Activated CD8-positive, alpha-beta memory T cell treated with anti-CD3 and anti-CD28 coated beads, Interleukin-2, amount 50 U/mL, for 4 hours (primary cell): ENCODE measurements at places on chromosomes 5 and 9.

DNA sequence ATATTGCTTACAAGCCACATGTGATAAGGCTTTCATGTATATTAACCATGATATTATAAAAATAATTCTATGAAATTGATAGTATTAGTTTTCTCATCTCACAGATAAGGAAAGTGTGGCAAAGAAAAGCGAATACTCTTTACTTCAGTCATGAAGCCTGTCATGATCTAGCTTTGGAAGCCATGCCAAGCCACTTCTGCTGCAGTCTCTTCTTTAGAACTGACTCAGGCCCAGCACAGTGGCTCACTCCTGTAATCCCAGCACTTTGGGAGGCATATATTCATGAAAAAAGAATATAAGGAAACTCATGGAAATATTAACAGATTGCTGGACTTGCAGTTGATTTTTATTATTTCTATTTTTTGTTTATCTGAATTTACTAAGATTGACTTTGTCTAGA is 42.9 kb upstream of the PJA2 start:
- no peak for DNase-seq

DNA sequence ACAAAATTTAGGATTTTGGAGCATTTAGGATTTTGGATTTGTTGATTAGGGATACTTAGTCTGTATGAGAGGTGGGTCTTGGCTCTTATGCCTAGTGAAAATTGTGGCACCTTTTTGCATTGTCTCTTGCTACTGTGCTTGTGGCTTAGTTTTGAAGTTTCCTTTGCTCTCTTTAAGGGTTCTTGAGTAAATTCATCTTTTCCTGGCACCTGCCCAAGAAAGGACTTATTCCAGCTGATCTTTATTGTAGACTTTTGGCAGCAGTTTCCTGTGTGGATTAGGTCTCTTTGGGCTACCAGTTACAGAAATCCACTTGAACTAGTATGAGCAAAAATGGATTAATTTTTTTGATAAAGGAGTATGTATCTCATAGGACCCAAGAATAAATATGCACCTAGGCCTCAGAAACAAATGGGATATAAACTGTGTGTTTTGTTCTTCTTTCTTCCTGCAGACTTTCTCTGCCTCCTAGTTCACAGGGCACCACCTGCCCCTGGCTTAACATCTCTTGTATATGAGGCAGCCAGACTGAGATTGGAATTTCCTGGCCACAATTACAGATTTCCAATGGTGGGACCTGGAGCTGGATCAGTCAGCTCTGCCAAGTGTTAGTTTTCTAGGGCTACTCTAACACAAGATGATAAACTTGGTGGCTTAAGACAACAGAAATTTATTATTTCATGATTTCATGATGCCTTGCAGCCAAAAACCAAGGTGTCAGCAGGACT is 44.6 kb downstream of the FOCAD start:
- no peak for DNase-seq

DNA sequence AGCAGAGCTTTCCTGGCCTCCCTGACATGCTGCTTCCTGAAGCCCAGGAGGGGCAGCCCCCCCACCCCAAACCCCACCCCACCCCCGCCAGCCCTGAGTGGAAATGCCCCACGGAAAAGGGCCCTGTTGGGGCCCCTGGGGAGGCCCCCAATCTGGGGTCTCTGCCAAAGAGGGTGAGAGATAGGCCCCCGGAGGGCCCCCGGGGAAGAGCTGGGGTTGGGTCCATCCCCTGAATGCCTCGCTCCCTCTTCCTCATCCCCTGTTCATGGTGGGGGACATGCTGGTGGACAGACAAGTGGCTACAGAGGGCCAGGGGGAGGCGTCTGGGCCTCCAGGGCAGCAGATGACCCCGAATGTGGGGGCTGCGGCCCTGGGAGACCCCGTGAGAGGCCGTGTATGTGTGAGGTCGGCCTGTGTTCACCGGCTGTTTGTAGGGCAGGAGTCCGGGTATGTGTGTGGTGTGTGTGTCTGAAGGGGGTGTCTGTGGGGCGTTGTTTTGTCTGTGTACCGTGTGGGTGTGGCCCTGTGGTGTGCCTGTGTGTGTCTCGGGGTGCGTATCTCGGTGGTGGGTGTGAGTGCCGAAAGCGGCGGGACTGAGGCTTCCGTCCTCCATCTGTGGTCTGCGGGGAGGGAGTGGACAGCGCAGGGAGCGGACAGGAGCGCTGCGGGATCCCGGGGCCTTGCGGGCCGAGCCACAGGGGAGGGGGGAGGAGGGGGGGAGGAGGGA is 11.3 kb downstream of the C9orf50 start:
- DNase-seq = peak; percentile 66

DNA sequence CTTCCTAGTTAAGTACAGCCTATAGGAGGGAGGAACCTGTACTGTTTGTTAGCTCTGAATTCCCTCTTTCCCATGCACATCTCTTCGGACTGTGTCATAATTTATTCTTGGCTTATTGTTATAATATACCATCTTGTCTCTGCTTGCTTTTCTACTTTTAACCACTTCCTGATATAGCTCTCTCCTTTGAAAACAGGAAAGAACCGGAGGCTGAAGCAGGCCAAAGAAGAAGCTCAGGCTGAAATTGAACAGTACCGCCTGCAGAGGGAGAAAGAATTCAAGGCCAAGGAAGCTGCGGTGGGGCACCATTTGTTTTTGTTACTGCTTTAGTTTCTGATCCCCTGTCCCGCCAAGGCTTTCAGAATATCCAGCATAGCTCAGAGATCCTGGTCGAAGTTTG is 4.8 kb downstream of the ATP6V1G1 start:
- DNase-seq = peak; percentile 33

DNA sequence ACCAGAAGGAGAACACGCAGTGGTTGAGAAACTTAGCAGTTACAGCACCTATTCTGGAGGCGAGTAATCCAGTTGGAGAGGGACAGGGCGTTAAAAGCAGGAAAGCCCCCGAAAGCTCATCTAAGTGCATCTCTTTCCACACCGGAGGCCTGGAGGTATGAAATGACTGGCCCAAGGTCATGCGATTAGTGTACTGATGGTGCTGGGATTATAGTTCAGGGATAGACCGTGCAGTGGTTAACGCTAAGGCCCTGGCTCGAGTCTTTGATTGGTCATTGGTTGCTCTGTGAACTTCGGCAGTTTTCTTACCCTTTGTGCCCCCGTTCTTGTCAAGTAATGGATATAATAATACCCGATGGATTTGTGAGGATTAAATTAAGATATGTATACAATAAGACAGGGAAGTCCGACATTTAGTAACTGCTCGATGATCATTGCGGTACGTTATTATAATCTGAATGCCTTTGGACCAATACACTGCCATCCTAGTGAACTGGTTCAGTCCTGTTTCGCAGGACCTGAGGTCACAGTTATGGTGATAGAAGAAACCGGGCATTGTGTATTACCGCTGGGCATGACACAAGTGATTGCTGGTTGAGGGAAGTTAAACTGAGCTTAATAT is 960 bp downstream of the CANX start:
- DNase-seq = no peak

- no peak for DNase-seq
Observed at GRCh38 chr9:132023419-132024180, 56.1 kb downstream of the MED27 start.

DNA sequence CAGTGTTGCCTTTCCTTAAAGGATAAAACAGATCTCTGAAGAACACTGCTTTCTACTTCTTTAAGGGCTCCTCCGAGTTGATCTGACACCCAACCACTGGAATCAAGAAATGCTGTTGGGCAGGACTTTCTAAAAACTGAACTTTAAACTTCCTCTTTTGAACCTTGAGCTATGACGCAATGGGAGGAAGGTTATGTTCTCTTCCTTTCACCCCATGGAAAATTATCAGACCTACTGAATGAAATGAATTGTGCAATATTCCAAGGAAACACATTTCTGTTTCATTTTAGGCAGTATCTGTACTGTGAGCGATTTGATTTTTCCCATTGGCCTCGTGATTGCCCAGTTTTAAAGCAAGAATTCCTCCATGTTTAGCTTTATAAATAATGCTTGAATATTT is 206.0 kb upstream of the PRR16 start:
- no peak for DNase-seq

DNA sequence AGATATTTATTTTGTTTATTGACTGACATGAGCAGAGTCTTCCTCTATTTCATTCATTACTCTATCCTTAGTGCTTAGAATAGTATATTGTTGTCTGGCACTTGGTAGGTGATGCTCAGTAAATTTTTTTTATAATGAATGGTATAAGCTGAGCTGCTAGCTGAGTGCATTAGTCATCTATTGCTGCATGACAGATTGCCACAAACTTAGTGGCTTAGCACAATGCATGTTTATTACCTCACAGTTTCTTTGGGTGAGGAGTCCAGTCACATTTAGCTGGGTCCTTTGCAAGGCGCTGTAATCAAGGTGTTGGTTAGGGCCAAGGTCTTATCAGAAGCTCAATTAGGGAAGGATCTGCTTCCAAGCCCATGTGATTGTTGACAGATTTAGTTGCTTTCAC is 23.1 kb downstream of the SMAD5 start:
- DNase-seq = no peak

DNA sequence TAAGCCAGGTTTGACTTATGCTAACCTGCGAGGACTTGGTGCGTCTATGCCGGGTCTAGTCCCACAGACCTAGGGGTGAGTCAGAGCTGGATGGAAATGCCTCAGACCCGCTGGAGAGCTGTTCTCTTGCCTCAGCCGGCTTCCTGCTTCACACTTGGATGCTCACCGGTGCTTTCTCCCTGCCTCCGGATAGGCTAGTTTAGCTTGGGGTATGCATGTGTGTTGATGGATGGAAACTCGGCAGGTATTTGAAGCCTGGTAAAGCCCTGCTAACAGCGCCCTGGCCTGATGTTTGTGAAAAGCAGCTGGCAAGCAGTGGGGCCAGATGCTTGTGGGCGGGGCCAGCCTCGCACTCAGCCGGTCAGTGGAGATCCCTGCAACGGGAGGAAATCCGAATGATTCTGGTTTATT is 29.3 kb downstream of the PRRC2B start:
- no peak for DNase-seq

- DNase-seq = no peak
Observed at GRCh38 chr5:16681876-16682275, 65.1 kb upstream of the RETREG1 start.

- no peak for DNase-seq
Observed at GRCh38 chr9:94754976-94755475, 28.5 kb downstream of the AOPEP start.

GRCh38 chr5:83927140-83927733 is 206.6 kb upstream of the HAPLN1 start:
- DNase-seq = peak; percentile 18

DNA sequence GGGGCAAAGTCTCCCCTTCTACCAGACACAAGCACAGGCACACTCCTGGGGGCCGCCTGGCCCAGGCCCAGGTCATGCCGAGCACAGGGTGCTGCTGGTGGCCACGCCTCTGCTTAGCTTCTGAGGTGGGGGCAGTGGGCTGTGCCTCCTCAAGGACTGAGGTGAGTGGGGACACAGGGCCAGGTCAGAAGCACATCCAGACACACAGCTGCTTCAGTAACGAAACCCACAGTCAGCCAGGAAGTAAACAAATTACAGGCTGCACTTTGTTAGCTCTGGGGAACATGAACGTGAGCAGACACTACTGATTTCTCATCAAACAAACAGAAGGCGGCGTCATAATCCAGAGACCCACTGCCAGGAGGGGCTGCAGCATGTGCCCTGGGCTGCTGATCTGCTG is 192.4 kb downstream of the HSPA4 start:
- no peak for DNase-seq

DNA sequence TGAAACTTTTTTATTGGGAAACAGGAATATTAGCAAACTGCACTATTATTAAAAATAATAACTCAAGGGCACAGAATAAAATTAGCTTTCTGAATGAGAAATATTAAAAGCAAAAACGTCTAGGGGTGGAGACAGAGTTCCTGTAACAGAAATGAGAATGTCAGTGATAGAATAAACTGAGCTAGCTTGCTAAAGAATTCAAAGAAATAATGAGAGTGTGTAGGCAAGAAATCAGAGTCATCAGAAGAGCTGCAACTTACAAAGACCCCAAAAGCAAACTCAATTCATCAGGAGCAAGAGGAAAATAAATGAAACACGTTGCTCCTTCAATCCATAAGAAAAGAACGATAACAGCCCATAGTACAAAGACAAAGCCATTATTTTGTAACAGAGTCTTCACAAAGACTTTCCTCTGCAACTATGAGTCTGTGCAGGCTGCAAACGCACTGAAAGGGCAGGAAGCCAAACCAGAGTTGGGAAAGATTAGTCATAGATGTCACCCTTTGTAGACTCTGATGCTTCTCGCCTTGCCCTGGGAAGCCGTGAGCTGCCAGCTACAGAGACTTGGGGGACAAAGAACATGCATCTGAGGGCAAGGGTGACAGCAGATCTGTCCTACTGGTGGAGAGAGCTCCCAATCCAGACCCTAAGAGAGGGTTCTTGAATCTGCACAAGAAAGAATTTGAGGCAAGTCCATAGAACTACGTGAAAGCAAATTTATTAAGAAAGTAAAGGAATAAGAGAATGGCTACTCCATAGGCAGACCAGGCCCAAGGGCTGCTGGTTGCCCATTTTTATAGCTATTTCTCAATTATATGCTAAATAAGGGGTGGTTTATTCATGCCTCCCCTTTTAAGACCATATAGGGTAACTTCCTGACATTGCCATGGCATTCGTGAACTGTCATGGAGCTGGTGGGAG is 40.8 kb downstream of the SHC3 start:
- DNase-seq = no peak
